ENCODE measurements at places on chromosomes 7 and 10.

DNA sequence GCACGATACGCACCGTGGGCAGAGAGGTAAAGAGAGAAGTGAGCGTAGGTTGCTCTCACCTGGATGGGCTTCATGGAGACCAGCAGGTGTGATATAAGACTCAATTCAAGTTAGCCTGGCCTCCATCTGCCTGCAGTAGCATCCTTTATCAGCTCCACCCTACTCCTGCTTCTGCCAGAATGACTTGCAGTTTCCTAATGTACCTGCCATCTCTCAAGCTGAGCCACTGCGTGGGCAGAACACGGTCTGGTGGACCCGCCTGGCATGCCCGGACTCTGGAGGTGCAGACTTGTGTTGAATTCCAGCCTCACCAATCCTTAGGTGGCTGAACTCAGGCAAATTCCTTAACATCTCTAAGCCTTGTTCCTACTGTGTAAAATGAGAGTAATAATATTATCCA, 64.3 kb downstream of the STEAP1B start:
- no peak for DNase-seq

GRCh38 chr7:420142-421093, 99.2 kb downstream of the PDGFA start:
- DNase-seq, result no peak

- no peak for DNase-seq
Observed at GRCh38 chr10:85061401-85061800, 733.0 kb downstream of the CCSER2 start.

DNA sequence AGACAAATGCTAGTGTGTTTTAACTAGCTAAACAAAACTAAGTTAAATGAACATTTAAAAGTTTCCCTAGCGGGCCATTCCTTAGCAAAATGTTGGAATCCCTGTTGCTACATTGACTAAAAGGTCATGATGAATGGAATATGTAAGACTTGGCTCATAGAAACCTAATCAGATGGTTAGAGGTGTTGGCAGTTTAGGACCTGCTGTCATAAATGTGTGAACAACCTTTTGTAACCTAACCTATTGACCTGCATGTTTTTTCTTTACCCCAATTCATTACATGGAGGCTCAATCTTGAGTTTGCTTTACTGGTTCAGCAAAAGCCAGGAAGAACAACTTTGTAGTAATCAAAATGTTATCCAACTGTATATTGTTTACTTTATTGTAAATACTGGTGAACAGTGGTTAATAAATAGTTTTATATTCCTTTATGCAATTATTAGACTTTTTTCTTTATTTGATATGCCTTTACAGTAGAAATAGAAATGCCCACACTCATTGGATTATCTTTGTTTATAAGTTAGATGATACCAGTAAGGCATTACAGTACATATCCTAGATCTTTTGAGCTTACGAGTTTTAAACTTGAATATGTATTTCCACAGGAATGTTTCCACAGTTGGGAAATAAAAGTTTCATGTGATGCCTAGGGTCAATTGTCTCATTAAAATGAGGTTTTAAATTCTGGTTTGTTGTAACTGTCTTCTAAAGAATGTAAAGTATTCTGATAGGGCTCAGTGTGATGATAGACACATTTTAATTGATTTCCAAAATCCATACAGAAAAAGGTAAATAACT, 11.6 kb downstream of the CBX3 start:
- no peak for DNase-seq

DNA sequence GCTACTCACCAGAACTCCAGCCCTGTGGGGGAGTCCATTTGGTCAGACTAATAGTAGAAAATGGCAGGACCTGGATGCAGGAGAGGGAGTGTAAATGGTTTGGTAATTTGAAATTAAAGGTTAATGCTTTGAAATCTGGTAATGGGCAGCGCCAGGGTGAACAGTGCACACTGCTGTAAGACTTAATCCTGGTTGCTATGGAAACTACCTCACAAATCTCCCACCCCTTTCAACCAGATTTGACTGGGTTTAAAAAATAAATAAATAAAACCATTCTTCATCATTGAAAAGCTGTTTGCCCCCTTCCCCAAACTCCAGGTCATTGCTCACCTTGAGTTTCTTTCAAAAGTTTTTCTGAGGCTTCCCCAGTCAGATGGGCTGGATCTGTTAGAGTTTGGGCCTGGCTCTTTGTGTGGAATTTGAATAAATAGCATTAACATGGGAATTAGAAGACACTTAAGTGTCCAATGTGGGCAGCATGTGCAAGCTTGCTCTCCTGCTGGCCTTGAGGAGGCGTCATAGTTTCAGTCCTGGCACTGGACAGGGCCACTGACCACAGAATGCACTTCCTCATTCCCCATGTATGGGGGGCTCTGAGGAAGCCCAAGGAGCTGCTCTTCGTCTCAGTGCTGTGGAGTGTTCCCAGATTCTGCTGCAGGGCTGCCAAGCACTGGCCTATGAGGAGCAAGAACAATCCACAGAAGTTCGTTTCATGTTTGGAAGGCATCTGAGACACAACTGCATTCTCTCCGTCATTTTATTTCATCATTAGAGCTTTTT, 90.7 kb downstream of the LRRC4 start:
- DNase-seq, result peak; percentile 51

GRCh38 chr7:44076101-44076895, 6.0 kb downstream of the POLM start:
- DNase-seq, result no peak
